SHP77 treated with DMSO at 0.1 percent for 48 hours (cell line): ENCODE measurements at places on chromosomes 3 and 15.

- DNase-seq = no peak
Measured at GRCh38 chr3:142046320-142047020, 102.9 kb downstream of the TFDP2 start.

DNA sequence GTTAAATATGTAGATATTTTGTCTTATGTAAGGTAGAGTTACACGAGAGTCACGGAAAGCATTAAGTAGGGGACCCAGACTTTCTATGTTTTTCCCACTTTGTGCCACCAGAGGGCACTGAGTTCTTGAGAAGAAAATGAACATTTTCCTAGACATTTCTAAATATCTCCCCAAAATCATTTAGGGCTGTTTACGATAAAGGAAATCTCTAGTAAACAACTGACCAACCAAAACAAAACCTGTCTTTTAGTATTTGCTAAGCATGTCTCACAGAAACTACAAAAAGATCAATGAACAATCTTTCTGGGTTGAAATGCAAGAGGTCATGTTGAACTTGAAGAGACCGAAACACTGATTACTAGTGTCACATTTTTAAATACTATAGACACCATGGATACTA is 16.1 kb downstream of the POU1F1 start:
- DNase-seq = no peak

DNA sequence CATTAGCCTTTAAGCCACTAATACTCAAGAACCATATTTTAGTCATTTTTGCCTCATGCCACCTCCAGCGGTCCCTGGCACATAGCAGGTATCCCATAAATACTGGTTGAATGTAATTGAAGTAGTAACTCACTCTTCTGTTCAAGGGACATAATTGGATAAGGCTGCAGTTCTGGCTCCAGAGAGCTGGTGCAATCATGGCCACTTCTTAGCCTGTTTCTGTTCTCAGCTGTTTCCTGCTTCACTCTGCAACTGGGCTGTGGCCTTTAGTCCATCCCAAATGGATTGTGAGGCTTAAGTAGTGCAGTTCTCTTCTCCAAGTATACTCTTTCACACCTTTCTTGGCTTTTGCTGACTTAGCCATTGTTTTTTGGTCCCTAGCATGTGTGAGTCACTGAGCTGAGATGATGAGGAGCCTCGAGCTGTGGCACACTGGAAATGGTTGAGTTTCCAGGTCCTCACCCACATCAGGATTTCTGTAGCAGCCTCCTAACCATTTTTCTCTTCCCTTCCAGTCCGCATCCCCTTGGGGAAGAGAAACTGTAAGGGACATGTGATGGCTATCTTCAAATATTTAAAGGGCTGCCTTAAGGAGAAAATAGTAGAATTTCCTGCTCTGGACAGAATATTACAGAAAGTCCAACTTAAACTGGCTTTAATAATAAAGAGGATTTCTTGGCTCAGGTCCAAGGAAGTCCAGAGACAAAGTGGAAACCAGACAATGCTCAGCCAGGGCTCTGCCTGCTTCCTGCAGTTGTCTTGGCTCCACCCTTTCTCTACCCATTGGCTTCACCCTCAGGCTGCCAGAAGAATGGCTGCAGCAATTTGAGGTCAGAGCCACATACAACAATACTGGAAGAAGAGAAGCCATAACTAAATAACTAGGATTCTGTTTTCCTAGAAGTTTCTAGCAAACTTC is 305.4 kb upstream of the ROPN1 start:
- no peak for DNase-seq

- DNase-seq = no peak
Measured at GRCh38 chr15:28093752-28094535, 5.2 kb downstream of the OCA2 start.

- no peak for DNase-seq
Measured at GRCh38 chr3:134792700-134793099, 2.4 kb upstream of the EPHB1 start.

DNA sequence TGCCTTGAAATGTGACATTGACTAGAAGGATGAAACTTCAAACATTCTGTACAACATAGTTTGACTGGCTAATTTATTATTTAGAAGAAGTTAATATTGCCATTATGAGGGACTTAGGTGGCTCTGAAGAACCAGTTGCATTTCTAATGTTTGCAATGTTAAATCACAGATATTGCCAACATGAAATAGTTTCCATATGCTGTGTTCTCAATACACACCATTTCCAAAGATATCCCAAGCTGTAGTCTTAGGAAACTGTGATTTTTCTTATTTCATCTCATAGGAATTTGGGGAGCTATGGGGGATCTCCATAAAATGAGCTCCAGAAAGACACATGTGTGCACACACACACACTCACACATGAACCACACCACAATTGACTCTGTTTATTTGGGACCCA is 36.3 kb downstream of the ALG1L2 start:
- DNase-seq = no peak
